ENCODE measurements at places on chromosomes 7 and 10. TPM values are rescaled to one million over a fixed set of nuclear protein-coding genes. Genes with fewer than 3 reads are reported as not detected.

The OR6V1 gene
- not detected for total RNA-seq

GRCh38 chr10:72173619-72174296 is 42.1 kb upstream of the ANAPC16 start:
- peak; percentile 42 for DNase-seq
- no peaks in the 10 kb centered on the region for H3K27me3 ChIP-seq
- no peak overlapping the region for H3K27ac ChIP-seq
- H3K4me1 ChIP-seq: peaks cover 32% of the 10 kb centered on the region
- H3K4me3 ChIP-seq: no peak overlapping the region
- peaks cover 4% of the 10 kb centered on the region for H3K36me3 ChIP-seq

The TMEM229A gene
- total RNA-seq: not detected

The PDE1C gene
- not detected for total RNA-seq

GRCh38 chr10:49767752-49768151 is 5.6 kb upstream of the OGDHL start:
- DNase-seq: no peak
- peaks cover under 1% of the 10 kb centered on the region for H3K4me1 ChIP-seq
- no peak overlapping the region for H3K4me3 ChIP-seq
- H3K27ac ChIP-seq: no peak overlapping the region
- no peaks in the 10 kb centered on the region for H3K36me3 ChIP-seq
- H3K27me3 ChIP-seq: no peaks in the 10 kb centered on the region

DNA sequence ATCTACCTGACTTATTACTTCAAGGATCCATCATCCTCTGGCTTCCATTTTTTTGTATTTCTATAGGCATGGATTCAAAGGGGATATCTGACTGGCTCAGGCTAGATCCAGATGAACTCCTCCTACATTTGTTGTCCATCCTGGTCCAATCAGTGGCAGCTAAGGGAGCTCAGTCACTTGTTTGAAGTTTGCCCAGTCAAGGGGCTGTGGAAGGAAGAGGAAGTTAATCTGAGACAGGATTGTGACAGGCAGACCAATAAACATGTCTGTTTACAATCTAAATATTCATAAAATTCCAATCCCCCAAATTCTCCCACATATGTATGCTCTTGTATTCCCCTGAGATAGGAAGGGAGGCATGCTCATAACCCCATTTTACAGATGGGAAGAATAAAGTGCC is 48.7 kb downstream of the CAV1 start:
- H3K4me3 ChIP-seq: no peak overlapping the region
- DNase-seq: no peak
- H3K36me3 ChIP-seq: no peaks in the 10 kb centered on the region

- no peaks in the 10 kb centered on the region for H3K27me3 ChIP-seq
- peaks cover 33% of the 10 kb centered on the region for H3K4me1 ChIP-seq
- H3K36me3 ChIP-seq: no peaks in the 10 kb centered on the region
- DNase-seq: no peak
Measured at GRCh38 chr10:119283818-119284217, 76.4 kb downstream of the GRK5 start.

The UTF1 gene
- not detected for total RNA-seq

The ITPRID1 gene
- total RNA-seq: not detected

All from HepG2 (cell line).